Sigmoid colon (tissue), 7 donors: ENCODE measurements at places on chromosomes 3 and 15. TPM values are rescaled to one million over a fixed set of nuclear protein-coding genes. Genes with fewer than 3 reads are reported as not detected.

DNA sequence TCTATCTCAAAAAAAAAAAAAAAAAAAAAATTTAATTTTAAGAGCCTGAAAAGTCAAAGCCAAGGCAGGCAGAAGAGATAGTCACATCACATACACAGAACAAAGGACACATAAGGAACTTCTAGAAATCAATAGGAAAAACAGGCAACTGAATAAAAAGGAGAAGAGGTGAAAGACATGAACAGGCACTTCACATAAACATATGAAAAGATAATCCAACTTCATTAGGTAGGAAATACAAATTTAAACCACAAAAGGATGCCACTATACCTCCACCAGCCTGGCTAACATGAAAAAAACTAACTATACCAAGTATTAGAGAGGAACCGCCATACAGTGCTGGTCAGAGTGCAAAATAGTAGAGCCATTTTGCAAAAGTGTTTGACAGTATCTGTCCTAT is 14.1 kb downstream of the CCDC12 start:
- H3K4me1 ChIP-seq, result no peaks in the 10 kb centered on the region
- no peaks in the 10 kb centered on the region for H3K27me3 ChIP-seq
- H3K27ac ChIP-seq, result no peak overlapping the region
- no peak overlapping the region for H3K4me3 ChIP-seq
- H3K36me3 ChIP-seq, result no peaks in the 10 kb centered on the region

GRCh38 chr3:188323067-188323842 is 169.3 kb downstream of the LPP start:
- H3K27me3 ChIP-seq, result no peaks in the 10 kb centered on the region
- H3K27ac ChIP-seq, result peak overlapping the region; percentile 81
- no peaks in the 10 kb centered on the region for H3K36me3 ChIP-seq

GLDN gene
- total RNA-seq, result 5.5 TPM

CAMKV gene
- total RNA-seq, result not detected
